ENCODE measurements at places on chromosomes 16 and 17.

GRCh38 chr17:17044846-17045561, 2.7 kb downstream of the MPRIP start:
- peak; percentile 22 for DNase-seq

GRCh38 chr17:62757500-62757951, 50.6 kb downstream of the MARCHF10 start:
- no peak for DNase-seq

- no peak for DNase-seq
Observed at GRCh38 chr16:89261691-89262563, 44.4 kb downstream of the ZNF778 start.

DNA sequence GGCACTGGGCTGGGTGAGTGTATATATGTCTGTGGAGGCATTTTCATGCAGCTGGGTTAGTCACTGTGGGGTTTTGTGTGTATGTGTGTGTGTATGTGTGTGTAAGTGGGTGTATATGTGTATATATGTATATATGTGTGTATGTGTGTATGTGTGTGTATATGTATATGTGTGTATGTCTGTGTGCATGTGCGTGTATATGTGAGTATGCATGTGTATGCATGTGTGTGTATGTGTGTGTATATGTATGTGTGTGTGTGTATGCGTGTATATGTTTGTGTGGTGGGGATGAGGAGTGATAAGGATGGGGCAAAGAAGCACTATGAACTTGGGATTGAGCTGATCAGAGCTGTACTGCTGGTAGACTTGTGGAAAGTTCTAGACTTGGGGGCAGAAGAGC, 29.0 kb upstream of the PLLP start:
- no peak for DNase-seq

GRCh38 chr17:68509141-68510057, 2.8 kb upstream of the PRKAR1A start:
- DNase-seq = no peak

GRCh38 chr17:74972107-74972972, at the start of gene HID1:
Gene HID1 (minus strand): TSS chr17:74972759. CDS start chr17:74972656, 103 bp downstream.
- no peak for DNase-seq

- no peak for DNase-seq
Observed at GRCh38 chr16:84502075-84502474, 2.4 kb downstream of the MEAK7 start.

DNA sequence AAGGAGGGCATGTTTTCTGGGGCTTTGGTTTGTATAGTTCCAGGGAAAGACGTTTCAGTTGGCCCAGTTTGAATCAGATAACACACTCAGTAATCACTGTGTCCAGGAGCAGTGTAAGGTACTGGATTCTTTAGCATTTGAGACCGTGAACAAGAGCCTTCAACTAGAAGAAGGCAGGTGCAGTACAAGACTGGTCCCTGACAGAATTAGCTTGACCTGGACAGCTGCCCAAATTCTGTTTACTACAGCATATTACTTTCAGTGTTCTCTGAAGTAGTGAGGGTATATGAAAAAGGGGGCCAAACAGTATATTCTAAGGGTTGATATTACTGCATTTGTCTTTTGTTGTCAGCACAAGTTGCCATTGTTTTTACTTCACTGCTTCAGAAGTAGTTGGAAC, 81.3 kb downstream of the COX10 start:
- DNase-seq = no peak

DNA sequence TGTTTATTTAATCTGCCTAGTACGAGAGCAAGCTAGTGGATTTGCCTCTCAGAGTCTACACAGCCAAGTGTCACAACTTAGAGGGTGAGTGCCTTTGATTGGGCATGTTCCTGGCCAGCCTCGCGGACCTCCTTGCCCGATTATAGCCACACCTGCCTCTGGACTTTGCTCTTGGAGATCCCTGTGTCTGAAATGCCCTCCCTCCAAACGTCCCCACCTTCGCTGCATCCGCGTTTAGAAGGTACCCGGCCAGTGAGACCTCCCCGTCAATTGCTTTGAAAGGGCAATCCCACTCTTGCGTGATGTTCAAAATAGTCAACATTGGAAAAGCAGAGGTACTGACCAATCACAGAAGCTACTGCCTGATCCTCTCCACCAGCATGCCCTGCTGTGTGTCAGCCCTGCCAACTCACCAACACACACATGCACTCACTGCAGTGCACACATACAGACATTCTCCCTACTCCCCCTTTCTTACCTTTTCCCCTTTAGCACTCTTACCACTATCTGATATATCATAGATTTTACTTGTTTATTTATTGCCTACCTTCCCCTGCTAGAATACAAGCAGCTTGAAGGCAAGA, 6.5 kb upstream of the SDK2 start:
- no peak for DNase-seq

DNA sequence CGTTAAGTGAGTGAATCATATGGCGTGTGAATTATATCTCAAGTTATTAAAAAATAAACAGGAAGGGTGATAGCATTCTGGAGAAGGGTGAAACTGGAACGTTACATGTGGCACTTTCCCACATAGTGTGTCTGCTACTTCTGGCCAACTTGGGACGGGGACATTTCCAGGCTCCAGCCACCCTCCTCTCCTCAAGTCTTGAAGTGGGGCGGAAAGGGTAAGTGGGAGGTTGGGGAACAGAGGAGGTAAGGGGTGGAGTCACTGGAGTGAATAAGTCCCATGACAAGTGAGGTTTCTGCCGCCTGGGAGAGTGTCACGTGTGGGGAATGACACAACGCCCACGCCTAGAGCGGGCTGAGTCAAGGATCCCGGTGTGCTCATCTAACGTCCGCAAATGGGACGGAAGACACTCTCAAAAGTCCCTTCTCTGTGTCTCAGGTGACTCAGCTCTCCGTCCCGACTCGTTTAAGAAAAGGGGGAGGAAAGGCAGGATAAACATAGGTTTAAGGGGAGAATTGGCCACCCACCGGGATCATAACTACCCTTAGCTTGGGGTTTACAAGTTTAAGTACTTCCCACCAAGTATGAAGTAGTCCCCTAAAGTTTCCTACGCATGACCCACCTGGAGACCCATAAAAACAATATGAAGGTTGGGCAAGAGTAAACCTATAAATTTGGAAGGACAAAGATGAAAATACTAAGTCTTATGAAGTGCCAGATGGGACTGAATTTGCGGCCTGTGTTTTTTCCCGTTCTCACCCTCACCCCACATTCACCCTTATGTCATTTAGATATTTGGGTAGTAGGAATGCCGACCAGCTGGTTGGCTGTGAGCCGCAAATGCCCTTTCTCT, 1.2 kb upstream of the SPAG9 start:
- peak; percentile 7 for DNase-seq

GRCh38 chr16:85836706-85837582, 37.4 kb downstream of the COX4I1 start:
- no peak for DNase-seq

- DNase-seq = no peak
Observed at GRCh38 chr17:2701161-2701995, 10.2 kb downstream of the CLUH start.

DNA sequence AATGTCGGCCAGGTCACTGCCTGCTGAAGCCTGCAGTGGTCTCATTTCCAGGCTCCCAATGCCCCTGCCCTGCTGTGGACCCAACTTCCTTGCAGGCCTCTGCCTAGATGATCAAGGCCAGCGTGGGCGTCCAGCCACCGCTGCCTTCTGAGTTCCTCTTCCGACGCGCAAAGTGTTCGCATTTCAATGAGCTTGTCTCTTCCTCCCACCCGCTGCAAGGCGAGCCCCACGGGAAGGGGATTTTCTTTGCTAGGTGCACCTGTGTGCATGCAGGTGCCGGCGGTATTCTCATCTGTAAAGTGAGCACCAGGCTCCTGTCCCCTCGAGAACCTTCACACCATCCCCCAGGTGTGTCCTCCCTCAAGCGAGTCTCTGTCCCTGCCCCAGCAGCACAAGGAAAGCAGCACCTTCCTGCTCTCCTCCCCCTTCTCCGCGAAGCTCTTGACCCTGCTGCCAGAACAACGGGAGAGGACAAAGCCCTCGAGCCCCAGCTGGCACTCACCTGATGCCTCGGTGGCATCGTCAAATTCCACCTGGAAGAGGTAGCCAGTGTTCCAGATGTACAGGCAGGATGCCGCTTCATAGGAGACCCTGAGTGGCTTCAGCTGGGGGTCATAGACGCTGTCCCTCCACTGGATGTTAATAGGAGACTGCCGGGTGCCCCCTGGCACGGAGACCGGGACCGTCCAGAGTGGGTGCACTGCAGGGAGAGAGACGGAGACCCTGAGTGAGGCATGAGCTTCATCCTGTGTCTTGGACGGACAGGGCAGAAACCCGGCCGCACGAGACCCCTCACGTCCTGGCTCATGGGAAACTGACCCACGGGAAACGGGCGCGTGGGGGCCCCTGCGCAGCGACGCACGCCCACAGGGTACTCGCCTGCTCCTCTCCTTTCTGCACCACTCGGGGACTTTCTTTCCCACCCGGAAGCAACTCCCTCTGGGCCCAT, 9.8 kb downstream of the CA5A start:
- no peak for DNase-seq

GRCh38 chr16:29900888-29901606, 759 bp downstream of the ASPHD1 start:
- no peak for DNase-seq

DNA sequence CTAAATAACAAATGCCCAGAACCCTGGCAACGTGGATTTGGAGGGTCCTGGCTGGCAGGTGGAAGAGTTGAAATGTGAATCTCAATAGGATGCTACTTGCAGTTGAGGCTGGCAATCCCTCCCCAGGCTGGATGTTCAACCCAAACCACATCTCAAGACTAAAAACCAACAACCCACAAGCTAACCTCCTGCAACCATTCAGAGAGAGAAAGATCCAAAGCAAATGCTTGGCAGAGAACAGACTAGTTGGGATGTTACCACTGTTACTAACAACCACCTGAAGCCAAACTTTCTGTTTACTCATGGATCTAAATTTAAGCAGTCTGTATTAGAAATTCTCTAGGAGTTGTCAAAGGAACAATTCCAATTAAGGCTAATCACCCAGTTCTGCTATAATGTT, 27.9 kb downstream of the SMG6 start:
- no peak for DNase-seq

GRCh38 chr17:82603981-82604448, 44.2 kb downstream of the WDR45B start:
- no peak for DNase-seq

GRCh38 chr17:20975566-20975965, 67.2 kb downstream of the USP22 start:
- DNase-seq = no peak

- DNase-seq = peak; percentile 77
Observed at GRCh38 chr16:20624882-20625807, 49.0 kb upstream of the ACSM2B start.

DNA sequence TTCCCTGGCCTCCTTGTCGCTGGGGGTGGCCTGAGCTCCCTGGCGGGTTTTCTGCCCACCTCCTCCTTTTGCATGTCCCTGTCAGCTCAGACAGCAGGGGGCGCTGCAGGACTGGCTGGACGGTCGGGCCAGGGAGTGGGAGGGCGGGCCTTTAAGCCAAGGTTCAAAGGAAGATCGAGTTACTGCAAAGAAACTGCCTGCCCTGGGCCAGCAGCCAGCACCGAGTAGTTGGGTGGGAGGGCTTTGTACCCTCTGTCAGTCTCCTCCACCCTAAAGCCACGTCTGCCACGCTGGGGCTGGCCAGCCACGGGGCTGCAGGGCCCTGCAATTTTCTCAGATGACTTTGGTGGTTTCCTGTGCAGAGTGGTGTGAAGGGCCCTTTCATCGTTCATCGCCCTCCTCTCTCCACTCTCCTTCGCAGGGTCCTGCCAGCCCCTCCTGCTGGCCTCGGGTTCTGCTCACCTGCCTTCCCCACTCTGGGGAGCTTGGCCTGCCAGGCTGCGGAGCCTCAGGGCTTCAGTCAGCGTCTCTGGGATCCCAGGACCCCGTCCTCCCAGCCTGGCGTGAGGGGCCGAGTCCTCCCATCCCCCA, 12.3 kb downstream of the GPR142 start:
- DNase-seq = peak; percentile 64

DNA sequence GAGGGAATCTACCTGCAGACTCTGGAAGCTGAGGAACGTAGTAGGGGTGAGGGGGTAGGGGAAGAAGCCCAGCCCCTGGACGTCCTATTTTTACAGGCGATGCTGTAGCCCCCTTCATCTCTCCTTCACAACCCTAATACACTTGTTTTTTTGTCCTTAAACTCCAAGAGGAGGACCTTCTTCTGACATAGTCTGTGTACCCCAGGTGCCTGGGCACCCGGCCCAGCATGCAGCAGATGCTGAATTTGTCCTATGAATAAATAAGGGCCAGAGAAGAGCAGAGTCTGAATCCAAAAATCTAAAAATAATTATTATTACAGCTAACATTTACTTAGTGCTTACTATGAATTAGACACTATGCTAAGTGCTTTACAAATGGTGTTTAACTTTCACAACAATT, 5.1 kb downstream of the KIF18B start:
- DNase-seq = no peak

DNA sequence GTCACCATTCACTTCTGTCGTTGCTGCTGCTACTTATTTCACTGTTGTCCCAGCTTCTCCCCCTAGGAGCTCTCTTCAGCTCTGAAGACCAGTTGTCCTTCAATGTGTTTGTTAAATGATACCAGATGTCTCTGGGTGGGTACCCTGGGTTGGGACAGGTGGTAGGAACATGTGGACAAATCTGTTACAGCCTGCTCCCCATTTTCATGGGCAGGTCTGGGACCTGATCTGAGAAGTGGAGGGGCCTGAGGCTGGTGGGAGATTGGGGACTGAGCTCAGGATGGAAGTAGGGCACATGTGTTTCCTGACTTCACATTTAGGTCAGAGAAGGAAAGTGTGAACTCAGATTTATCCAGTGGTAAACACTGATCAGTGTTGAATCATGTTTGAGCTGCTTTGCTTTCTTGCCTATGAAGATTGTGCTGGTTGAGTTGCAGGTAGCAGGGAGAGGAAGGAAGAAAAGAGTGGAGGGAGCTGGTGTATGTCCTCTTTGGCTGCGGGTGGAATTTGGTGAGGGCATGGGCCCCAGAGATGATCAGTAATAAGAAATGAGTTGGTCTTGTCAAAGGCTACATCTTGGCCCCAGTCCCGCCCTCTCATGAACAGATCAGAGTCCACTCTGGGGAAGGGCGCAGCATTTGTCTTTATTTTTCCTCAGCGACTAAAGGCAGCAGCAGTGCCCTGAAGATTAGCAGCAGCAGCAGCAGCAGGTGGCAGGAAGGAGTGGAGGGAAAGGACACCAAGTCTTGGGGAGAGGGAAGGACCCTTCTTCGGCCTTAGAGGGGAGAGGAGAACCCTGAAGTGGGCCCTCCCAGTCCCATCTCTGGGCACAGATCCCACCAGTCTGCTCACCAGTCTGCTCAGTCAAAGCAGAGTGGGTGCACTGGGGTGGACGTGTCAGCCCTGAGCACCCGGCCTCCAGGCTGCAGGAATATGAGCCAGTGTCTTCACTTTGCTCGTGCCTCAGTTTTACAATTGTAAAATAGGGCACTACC, 6.1 kb upstream of the EFTUD2 start:
- DNase-seq = no peak

- no peak for DNase-seq
Observed at GRCh38 chr17:16444258-16444886, 29.0 kb downstream of the TRPV2 start.

DNA sequence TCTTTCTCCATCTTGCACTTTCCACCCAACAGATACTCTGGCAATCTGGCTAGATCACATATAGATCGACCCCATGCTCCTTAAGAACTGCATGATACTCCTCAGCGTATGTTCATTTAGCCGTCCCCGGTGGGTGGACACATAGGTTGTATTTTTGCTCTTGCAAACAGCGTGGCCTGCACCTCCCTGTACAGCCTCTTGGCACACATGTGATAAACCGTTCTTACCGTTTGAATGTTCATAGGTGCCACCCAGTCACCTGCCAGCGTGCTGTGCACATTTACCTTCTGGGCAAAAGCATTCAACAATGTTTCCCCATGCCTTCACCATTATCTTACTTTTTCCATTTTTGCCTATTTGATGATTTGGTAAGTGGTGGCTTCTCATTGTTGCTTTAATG, 6.2 kb downstream of the TNP2 start:
- DNase-seq = no peak

- DNase-seq = no peak
Observed at GRCh38 chr17:6755731-6756184, at the start of gene XAF1. Gene XAF1 (plus strand): TSS chr17:6756046. CDS start chr17:6756079, 33 bp downstream.
